ENCODE measurements at places on chromosomes 6 and 20. TPM values are rescaled to one million over a fixed set of nuclear protein-coding genes. Genes with fewer than 3 reads are reported as not detected.

The SYTL3 gene
- 5.4 TPM for total RNA-seq

The COQ3 gene
- total RNA-seq: 3.1 TPM

The KIF13A gene
- total RNA-seq: 23.4 TPM

The GMEB2 gene
- total RNA-seq: 24.5 TPM

The DSP gene
- not detected for total RNA-seq

The UST gene
- total RNA-seq: 16.9 TPM

The CRIP3 gene
- 25.8 TPM for total RNA-seq

The ZNF391 gene
- 4.4 TPM for total RNA-seq

The LTB gene
- 488 TPM for total RNA-seq

The EDN3 gene
- total RNA-seq: not detected

The KCNK5 gene
- total RNA-seq: not detected

The DEFB121 gene
- total RNA-seq: not detected

The SLC17A9 gene
- 44.6 TPM for total RNA-seq

The ZFP57 gene
- 5.0 TPM for total RNA-seq

The SERPINB6 gene
- total RNA-seq: 58.9 TPM

The SOBP gene
- 1.3 TPM for total RNA-seq

The YIPF3 gene
- total RNA-seq: 92.6 TPM

The DLK2 gene
- total RNA-seq: not detected

The ME1 gene
- not detected for total RNA-seq

The AGER gene
- 38.8 TPM for total RNA-seq

The SCUBE3 gene
- total RNA-seq: not detected

The GPX5 gene
- not detected for total RNA-seq

The DZANK1 gene
- total RNA-seq: 5.6 TPM
